ENCODE measurements at places on chromosomes 16 and 17.

DNA sequence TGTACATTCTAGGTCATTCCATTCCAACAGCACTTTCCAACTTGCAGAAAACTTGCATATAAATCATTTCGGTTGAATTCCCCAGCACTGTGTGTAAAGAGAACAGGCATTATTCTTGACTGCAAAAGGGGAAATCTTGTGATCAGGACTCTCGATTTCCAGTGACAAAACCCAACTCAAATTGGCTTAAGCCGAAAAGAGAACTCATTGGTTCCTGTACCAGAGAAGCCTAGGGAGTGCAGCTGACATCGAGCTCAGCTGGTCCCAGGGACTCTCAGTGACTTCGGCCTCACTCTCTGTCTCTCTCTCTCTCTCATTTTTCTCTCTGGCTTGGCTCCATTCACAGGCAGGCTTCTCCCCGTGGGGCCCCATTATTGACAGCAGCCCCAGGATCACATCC is 30.7 kb downstream of the CD300LF start:
- H3K36me3 ChIP-seq, result no peaks in the 10 kb centered on the region
- H3K4me3 ChIP-seq, result no peak overlapping the region
- H3K4me1 ChIP-seq, result peaks cover 16% of the 10 kb centered on the region
- H3K27me3 ChIP-seq, result peaks cover 34% of the 10 kb centered on the region

DNA sequence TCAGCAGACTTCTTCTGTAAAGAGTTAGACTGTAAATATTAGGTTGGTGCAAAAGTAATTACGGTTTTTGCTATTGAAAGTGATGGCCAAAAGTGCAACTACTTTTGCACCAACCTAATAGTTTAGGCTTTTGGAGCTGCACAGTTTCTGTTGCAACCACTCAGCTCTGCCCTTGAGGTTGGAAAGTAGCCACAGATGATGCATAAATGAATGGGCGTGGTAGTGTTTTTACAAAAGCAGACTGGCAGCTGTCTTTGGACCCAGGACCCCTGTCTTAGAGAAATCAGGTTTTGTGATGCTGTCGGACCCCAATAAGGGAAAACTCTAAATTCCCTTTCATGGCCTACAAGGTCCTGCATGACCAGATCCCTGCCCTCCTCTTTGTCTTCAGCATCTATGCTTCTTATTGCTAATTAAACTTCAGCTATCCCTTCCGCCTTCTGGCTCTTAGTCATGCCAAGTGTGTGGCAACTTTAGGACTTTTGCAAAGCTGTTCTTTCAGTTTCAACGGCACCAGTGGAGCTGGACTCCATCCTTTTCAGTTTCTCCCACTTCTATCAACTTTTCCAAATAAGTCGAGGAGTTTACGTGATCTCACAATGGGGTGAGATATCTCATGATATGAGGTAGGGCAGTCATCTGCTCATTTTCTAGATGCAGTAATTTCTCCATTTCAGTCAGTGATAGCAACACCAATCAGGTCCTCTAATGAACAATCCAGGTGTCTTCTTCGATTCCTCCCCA is 232.3 kb downstream of the XYLT1 start:
- H3K4me3 ChIP-seq, result no peak overlapping the region
- H3K36me3 ChIP-seq, result no peaks in the 10 kb centered on the region
- H3K27ac ChIP-seq, result peak overlapping the region; percentile 8

- H3K36me3 ChIP-seq, result no peaks in the 10 kb centered on the region
- H3K27ac ChIP-seq, result no peak overlapping the region
- no peaks in the 10 kb centered on the region for H3K27me3 ChIP-seq
These were observed 25.5 kb downstream of the WNT9B start for GRCh38 chr17:46876926-46877325.

DNA sequence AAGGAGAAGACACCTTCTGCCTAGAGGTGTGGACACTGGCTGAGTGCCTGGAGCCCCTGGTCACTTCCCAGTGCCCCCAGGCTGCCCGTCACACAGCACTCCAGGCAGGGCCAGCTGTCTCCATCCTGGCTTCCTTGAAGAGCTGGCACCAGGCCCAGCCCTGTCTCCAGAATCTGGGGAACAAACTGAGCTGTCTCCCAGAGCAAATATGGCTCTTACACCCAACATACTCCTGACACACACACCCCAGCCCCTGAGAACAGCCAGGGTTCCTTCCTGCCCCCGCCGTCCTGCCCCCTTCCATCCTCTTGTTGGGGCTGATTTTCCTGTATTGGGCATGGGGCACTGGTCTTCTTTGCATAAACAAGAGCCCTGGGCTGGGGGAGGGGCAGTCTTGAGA is 9.1 kb downstream of the NHERF1 start:
- H3K4me1 ChIP-seq, result peaks cover 78% of the 10 kb centered on the region
- H3K4me3 ChIP-seq, result peak overlapping the region; percentile 98
- H3K36me3 ChIP-seq, result peaks cover 61% of the 10 kb centered on the region
- peak overlapping the region; percentile 93 for H3K27ac ChIP-seq
- H3K27me3 ChIP-seq, result no peaks in the 10 kb centered on the region

- H3K27me3 ChIP-seq, result no peaks in the 10 kb centered on the region
- H3K4me3 ChIP-seq, result no peak overlapping the region
- no peaks in the 10 kb centered on the region for H3K36me3 ChIP-seq
- H3K4me1 ChIP-seq, result no peaks in the 10 kb centered on the region
These were observed 19.1 kb upstream of the TEX2 start for GRCh38 chr17:64281962-64282752.

Measured in effector memory CD8-positive, alpha-beta T cell (primary cell).